CD4-positive, alpha-beta memory T cell (primary cell): ENCODE measurements at places on chromosomes 2 and 18. TPM values are rescaled to one million over a fixed set of nuclear protein-coding genes. Genes with fewer than 3 reads are reported as not detected.

Gene GPBAR1
- 1.0 TPM for total RNA-seq

Gene CCBE1
- total RNA-seq, result not detected

Gene ANKRD30B
- not detected for total RNA-seq

Gene TRMT61B
- total RNA-seq, result 17.4 TPM

Gene FECH
- 14.8 TPM for total RNA-seq

Gene MROH2A
- not detected for total RNA-seq

Gene TDRD15
- total RNA-seq, result 0.06 TPM

Gene CNOT9
- 58.0 TPM for total RNA-seq

Gene ITGB6
- not detected for total RNA-seq

Gene ABHD1
- total RNA-seq, result 2.1 TPM

Gene CTAGE1
- not detected for total RNA-seq

DNA sequence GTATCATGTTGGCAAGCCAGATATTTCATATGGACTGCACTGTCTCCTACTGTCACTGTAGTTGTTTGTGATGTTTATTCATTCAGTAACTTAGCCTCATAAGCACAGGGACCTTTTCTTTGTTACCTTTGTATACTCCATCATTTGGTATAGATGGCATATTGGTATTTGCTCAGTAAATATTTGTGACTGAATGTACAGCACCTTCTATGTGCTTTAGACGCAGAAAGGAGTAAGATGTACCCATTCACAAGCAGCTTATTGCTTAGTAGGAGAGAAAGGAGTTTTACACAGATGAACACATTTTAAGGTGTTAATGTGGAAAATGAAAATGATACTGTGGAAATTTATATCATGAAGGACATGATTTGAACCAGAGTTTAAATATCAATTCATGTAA is 12.0 kb downstream of the EPC2 start:
- no peak for DNase-seq

DNA sequence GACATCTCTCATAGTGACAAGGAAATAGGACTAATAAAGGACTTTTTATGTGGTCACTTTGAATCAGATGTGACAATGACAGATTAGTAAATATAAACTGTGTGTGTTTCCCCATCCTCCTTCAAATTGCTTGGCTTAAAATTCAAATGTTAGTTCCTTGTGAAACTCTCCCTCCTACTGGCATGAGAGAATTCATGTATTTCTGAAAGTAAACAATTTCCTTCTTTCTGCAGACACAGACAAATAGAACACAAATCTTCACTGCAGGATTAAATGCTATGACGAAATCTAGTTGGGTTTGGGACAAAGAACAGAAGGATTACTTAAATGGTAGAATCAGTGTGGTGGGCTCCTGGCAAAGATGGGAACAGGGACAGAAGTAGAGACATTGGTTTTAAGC is 328.7 kb upstream of the FAM98A start:
- no peak for DNase-seq

GRCh38 chr2:33494155-33494779 is 17.8 kb downstream of the RASGRP3 start:
- no peak for DNase-seq

GRCh38 chr2:28640260-28640907 is 111.2 kb upstream of the PPP1CB start:
- no peak for DNase-seq

- DNase-seq, result no peak
Measured at GRCh38 chr2:144774809-144775208, 254.9 kb upstream of the ZEB2 start.

- no peak for DNase-seq
Measured at GRCh38 chr2:150624001-150624401, 136.5 kb upstream of the RND3 start.

DNA sequence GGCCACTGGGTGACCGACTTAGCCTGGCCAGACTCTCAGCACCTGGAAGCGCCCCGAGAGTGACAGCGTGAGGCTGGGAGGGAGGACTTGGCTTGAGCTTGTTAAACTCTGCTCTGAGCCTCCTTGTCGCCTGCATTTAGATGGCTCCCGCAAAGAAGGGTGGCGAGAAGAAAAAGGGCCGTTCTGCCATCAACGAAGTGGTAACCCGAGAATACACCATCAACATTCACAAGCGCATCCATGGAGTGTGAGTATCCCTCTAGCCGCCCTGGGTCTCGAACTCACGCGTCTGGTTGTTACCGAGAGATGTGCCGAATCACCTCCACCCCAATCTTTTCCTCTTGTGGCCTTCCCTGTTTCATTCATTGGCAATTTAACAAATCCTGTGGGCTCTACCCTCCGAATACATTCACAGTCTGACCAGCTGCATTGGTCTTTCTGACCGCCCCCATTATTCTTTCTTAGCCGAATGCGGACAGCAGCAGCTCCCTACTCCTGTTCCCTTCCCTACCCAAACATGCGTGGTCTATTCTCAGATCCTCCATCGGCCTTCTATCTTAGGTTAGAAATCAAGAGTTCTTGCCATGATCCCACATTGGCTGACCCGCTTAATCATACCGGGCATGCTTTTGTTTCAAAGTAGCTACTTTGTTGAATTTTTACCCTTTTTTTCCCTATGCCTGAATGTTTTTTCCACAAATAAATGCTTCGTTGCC is 631 bp downstream of the RPL31 start:
- no peak for DNase-seq

GRCh38 chr2:94872088-94872618 is 923 bp downstream of the TEKT4 start:
- DNase-seq, result no peak

DNA sequence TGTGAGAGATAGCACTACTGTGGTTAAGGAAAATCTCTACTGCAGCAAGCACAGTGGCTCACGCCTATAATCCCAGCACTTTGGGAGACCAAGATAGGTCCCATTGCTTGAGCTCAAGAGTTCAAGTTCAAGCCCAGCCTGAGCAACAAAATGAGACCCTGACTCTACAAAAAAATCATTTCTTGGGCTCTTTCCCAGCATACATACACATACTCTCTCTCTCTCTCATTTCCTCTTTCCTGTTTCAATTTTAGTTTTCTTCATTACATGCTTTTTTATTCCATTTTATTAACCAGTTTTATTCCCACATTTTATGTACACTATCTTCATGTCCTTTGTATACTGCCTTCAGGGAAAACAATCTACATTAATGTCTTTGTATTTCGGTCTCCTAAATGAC is 14.6 kb downstream of the WDR33 start:
- DNase-seq, result no peak

DNA sequence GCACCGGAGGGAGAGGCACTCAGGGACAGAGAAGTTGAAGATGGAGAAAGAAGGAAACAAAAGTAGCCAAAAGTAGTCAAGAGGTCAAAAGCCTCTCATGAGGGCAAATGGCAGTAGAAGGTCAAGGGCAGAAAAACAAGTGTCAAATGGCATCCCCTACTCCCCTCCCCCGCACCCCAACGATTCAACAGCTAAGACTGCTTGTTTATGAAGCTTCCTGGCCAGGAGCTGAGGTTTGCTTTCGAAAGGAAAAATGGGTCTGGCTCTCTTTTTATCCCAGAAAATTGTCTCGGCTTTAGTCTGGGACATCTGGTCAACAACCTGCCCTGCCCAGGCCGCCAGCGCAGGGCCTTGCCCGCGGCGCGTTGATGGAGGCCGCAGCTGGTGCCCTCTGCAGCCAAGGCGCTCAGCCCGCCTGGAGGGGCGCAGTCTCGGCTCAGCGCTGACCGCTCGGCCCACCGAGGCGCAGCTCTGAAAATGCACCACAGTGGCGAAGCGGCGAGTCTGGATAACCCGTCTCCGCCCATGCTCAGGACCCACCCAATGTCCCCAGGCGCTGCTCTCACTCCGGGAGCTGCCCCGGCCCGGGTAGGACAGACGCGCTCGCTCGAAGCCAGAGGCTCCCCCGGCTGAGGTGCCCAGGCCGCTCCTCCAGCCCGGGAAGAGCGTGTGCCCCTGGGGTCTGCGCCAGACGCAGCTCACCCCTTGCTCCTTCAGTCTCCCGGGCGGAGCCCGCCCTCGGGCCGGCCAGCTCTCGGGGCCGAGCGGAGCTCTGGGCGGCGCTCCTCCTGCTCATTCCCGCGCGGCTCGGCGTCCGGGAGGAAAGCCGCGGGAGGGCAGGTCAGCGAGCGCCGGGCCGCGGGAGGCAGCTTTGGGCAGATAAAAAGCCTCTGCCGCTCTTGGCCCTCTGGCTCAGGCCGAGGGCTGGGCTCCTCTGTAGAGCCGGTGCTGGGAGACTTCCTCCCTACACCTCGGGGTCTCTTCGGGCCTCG is 1.8 kb upstream of the TBR1 start:
- DNase-seq, result no peak

DNA sequence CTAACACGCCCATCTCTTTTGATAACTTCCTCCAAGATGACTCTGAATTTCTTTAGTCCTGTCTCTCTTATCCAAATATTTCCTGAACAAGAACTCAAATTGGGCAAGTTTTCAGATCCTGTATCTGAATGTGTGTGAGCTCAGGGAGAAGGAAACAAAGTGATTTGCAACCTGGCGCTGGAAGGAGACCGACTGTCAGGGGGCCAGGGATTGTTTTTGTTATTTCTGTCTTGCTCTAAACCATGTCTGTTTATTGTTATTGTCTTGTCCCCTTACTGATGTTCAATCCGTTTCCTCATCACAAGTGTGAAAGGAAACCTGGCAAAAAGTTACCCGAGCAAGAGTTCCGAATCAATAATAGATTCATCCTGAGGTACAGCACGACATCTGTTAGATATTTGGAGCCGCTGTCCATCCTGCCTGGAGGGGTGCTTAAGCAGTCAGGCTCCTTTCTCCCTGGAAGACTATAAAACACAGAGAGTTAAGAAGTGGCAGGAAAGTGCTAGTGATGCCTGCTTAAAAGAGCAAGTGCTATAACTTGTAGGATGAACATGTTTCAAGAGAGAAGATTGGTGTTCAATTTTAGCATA is 132.5 kb upstream of the OSR1 start:
- DNase-seq, result no peak

DNA sequence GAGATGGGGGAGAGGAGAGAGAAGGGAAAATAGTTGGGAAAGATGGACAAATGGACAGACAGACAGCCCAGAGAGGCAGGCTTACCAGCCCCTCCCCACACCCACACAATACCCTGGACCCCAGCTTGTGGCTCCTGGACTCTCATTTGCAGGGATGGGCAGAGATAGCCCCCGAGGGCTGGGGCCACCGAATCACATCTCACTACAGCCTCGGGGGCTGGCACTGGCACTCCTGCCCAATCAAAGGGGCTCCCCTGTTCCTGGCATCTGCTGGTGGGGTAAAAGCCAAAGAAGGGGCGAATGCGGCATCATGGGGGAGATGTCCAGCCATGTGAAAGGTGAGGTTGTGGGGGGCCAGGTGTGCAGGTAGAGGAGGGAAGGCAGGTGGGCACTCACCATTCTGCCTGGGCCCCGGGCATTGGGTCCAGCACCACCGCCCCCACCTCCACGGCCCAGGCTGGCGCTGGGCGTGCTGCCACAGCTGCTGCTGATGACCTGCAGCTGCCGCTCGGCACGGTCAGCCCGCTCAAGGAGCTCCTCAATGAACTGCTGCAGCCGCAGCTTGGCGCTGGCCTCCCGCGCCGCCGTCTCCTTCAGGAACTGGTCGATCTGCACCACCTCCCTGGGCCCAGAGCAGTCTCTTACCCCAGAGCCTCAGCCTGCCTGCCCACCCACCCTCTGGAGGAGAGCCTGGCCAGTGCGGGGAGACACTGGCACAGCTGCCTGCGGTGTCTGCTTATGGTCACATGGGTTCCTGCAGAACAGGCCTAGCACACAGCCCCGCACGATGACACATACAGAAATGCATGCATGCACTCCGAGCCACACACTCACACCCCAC is 18.0 kb downstream of the FBXO41 start:
- DNase-seq, result no peak

- no peak for DNase-seq
Measured at GRCh38 chr2:218582076-218582475, 13.4 kb downstream of the CNOT9 start.

GRCh38 chr18:24138409-24138788 is 463 bp upstream of the CABYR start:
- DNase-seq, result no peak

DNA sequence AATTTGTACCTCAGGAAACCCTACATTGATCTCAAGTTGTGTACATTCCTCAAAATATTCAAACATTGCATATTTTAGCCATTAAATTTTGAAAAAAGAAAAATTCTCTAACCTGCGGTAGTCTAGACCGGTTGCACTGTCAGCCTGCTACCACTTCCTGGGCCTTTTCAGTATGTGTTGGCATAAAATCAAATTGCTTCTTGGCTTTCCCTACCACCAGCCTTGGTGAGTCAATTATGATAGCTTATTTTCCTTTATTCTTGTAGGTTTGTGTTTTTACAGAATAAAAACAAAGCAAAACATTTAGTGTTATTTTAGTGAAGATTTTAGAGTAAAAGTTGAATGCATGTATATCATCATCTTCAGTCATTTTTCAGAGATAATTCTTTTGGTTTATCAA is 61.2 kb downstream of the FAM171B start:
- DNase-seq, result no peak

- no peak for DNase-seq
Measured at GRCh38 chr18:52499016-52499415, 159.0 kb downstream of the DCC start.

GRCh38 chr18:79693561-79694205 is 14.1 kb downstream of the CTDP1 start:
- DNase-seq, result no peak

DNA sequence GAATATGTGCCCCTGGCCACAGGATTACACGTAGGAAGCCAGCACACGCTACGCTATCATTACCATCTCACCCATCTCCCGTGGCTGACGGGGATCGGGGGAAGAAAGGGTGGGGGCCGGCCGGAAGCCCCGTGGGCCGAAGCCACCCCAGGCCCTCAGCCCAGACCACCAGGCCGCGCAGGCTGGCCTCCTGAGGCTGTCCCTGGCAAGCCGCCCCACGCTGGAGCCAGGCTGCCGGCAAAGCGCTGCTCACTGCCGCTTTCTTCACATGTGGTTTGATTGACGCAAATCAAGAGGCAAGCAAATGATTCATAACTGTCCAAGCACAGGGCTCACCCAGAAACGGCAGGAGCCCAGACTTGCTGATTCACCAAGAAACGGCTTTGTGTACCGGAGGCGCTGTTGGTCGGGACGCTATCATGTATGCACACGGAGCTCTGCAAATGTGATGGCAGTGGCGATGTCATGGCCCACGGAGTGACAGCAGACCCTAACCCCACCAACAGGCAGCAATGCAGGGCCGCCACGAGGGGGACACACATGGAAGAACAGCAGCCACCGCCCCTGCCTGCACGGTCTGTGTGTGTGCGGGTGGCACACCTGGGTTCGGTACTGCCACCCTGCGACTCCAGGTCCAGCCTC is 125.7 kb downstream of the HDAC4 start:
- DNase-seq, result peak; percentile 87

DNA sequence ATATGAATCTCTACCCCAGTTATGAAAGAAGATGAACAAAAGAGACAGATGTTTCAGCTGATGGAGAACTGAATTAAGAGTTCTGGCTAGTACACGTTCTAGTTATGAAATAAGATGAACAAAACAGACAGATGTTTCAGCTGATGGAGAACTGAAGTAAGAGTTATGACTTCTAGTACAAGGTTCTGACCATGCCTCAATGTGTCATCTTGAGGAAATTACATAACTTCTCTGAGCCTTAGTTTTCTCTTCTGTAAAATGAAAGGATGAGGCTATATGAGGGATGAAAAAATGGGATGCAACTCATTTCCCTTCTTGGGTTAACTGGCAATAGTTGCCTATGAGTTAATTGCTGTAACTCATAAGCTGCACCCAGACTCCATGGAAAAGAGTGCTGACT is 92.9 kb upstream of the WDR75 start:
- DNase-seq, result no peak

- DNase-seq, result no peak
Measured at GRCh38 chr2:116366212-116366611, 1448.3 kb upstream of the DDX18 start.

GRCh38 chr2:114089636-114090319 is 199.9 kb downstream of the ACTR3 start:
- DNase-seq, result no peak
